Stimulated activated CD8-positive, alpha-beta memory T cell treated with anti-CD3 and anti-CD28 coated beads, Interleukin-7, amount 100 ng/mL, for 1 hour (primary cell): ENCODE measurements at places on chromosomes 5 and 9.

- DNase-seq, result no peak
Measured at GRCh38 chr9:136808806-136809158, 1.0 kb downstream of the RABL6 start.

DNA sequence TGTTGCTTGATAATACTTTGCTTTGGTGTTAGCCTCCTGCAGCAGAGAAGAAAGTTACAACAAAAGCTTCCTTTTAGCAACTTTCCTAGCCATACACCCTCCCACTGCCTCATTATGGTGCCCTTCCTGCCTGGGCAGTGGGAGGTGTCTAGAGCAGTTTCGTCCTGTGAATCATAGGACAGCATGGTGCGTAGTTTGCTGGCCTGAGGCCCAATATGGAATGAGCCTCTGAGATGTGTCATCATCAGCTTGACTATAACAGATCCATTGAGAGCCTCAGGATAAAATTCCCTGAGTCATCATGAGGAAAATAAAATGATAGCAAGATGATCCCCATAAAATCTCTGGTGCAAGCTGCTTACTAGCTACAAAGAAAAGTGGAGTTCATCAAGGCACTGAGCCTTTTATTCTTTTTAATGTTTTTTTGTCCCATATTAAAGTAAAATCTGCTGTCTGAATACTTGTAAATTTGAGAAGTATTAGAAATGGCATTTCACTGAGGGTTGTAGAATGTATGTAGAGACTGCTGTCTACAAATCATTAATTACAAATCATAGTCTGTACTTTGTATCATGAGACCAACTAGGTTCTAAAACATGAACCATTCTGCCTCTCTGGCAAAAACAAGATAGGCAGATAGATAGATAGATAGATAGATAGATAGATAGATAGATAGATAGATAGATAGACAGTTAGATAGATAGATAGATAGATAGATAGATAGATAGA lies 303.0 kb upstream of the PDE4D start:
- no peak for DNase-seq

DNA sequence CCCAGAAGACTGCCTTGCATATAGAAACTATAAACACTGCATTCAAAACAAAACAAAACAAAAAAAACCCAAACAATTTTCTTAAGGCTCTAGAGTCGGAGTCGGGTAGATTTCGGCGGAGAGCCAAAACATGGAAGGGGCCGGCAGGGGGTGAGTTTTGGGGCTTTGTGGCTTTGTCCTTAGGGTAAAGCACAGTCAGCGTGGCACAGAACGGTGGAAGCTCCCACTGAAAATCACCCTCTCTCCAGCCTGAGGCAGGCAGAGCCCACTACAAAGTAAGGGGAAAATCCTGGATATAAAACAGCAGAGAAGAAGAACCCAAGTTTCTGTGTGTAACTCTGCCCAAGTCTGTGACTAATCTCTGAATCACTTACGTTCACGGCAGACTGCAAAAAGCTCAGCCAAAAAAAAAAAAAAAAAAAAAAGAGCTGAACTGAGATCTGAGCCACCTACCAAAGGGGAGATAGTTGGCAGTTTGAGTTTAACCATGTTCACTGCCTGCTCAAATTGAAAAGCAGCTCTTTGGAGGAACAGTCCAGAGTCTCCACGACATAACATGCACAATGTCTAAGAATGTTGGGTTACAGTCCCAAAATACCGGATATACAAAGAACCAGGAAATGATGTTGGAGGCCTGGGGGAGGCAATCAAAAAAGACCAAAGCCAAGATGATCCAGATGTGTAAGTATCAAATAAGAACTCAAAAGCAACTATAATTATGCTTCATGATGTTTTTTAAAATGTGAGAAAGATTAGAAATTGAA lies 26.6 kb upstream of the OR2K2 start:
- DNase-seq, result no peak

- DNase-seq, result no peak
Measured at GRCh38 chr5:135694012-135694411, 115.2 kb upstream of the CXCL14 start.

- no peak for DNase-seq
Measured at GRCh38 chr5:17056141-17056631, 120.1 kb upstream of the MYO10 start.

DNA sequence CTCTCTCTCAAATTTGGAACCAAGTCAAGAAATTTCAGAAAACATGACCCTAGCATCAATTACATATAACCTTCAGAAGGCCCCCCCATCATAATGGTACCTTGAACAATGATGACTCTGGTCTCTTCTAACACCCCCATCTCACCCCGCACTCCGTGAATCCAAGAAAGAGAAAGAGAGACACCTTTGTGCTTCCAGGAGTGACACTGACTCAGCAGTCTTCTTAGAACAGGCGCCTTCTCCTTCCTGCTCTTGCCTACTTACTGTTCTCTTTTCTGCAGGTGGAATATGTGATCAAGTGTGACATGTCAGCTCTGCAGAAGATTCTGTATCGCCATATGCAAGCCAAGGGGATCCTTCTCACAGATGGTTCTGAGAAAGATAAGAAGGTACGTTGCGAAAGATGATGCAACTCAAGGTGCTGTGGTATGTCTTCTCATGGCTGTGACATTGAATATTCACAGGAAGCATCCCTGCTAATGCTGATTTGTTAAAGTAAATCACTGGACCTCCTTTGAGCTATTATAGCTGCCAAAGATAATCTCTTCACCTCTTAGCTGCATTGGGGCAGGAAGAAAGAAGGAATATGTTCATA lies 81.3 kb downstream of the SMARCA2 start:
- DNase-seq, result no peak

DNA sequence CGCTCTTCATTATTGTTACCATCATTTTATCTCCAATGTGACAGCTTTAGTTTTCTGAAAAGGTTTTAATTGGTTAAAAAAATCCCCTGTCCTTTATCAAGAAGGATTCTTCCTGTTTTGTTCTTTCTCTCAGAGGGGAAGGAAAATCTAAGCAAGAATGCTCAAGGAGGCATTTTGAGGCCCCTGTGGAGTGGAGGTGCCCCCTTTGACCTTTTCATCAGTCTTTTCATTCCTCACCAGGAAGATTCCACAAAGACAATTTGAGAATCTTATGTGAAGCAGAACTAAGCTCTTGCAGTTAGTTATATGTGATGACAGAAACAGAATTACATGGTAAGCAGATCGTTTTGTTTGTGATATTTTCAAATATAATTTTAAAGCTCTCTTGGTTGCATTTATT lies 489.6 kb downstream of the MAN2A1 start:
- no peak for DNase-seq

GRCh38 chr5:143168171-143168741 lies 235.2 kb downstream of the NR3C1 start:
- DNase-seq, result no peak

- DNase-seq, result no peak
Measured at GRCh38 chr9:132461971-132462370, 52.0 kb downstream of the CFAP77 start.

GRCh38 chr5:139985290-139985689 lies 57.8 kb downstream of the NRG2 start:
- no peak for DNase-seq

- no peak for DNase-seq
Measured at GRCh38 chr5:5542654-5543053, 120.2 kb downstream of the ICE1 start.

DNA sequence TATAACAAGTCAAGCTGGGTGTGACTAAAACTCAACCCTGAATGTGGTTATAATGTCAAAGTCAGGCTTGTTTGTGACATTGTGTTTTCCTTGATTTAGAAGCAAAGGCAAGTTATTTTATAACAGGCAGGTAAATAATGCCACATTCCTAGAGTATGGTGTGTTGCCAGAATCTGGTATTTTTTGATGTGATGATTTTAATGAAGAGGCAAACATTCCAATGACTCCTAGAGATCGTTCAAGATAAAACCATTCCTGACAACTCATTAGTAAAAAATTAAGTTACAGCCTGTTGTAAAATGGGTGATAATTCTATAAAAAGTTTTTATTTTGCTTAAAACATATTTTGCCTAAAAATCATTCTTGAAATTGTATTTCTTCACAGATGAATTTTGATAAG lies 60.0 kb downstream of the RAB14 start:
- no peak for DNase-seq

DNA sequence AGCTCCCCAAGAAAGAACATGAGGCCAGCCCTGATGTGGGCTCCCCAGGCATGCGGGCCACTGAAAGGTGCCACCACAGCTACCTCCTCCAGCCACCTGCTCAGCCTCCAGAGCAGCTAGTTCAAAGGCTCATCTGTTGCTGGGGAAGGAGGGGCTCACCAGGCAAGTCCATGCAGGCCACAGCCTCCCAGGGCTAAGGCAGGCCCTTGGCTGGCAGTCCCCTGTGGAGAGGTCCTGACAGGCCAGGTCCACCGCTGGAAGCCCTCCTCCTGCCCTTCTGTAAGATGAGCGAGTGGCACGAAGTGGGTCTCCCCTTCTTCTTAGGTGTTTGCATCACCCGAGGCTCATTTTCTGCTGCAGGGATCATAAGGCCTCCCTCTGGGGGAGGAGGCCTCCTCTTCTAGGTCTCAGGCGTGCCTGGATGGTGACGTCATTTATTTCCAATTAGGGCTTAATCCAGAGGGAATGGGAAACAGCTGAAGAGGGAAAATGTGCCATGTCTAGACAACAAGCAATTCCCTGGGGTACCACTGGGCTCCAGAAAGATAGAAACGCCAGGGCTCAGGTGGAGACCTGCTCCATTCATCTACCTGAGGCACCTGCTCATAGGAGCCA lies 91.6 kb downstream of the CFAP90 start:
- no peak for DNase-seq

DNA sequence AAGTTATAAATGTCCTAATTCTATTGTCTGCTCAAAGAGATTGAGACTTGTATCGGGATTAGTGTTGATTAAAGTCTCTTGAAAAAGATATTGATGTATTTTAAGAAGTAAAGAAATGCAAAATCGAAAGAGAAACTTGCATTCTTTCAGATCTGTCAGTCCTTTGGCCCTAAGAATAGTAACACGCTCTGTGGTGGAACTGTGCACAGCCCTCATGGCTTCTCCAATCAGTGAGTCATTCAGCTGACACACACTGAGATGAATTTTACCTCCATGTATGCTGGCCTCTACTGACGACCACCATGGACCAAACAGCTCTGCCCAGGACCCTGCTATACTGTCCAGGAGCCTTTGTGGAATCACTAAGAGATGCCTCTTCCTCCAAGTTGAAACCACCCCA lies 232.4 kb downstream of the ESM1 start:
- no peak for DNase-seq

DNA sequence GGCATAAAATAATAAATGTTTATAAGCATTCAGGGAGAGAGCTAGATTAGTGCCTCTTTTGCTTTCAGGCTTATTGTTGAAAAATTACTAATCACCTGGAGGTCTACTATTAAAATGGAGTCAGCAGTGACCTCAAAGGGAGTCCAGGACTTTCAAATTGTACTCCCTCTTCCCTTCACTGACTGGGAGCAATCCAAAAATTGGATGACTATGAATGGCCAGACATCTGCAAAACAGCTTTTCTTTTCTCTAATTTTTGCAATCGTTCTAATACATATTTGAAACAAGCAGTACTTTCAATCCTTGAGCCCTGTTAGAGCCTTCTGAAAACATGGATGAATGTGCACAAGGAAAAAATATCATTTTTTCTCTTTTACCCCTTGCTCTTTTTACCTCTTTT lies 461.8 kb downstream of the TMEM232 start:
- no peak for DNase-seq

GRCh38 chr5:6087576-6087975 lies 290.8 kb downstream of the MED10 start:
- DNase-seq, result no peak

DNA sequence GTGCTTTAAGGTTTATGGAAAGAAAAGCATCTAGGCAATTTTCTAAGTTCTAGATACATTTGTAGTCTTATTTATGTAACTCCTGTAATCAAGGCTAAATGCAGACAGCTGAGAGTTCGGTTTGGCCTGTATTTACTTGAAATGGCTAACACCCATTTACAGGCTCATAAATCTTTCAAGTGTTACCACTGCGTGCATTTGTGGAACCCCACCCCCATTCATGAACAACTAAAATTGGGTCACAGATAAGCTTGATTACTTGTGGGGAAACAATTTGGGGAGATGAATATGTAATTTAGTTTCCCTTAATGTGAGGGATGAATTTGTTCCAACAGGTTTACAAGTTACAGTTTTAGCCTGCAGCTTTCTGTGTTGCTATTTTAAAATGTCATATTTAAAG lies 360.6 kb downstream of the ARRDC3 start:
- no peak for DNase-seq

- no peak for DNase-seq
Measured at GRCh38 chr5:144236499-144236898, 65.8 kb downstream of the KCTD16 start.

DNA sequence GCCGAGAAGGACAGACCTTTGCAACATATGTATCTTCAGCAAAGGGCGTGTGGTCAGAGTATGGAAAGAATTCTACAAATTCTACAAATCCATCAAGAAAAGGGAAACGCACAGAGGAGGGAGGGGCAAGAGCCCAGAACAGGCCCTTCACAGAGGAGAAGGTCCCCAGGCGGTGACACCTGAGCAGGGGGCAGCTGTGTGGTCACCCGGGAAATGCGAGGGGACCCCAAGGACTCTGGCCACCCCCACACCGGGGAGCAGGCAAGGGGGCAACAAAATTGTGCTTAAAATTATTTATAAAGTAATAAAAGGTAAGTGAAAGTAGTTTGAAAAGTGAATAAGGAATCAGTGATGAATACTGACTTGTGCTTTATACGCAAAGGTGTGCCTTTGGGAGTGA lies 17.6 kb downstream of the NACC2 start:
- no peak for DNase-seq

DNA sequence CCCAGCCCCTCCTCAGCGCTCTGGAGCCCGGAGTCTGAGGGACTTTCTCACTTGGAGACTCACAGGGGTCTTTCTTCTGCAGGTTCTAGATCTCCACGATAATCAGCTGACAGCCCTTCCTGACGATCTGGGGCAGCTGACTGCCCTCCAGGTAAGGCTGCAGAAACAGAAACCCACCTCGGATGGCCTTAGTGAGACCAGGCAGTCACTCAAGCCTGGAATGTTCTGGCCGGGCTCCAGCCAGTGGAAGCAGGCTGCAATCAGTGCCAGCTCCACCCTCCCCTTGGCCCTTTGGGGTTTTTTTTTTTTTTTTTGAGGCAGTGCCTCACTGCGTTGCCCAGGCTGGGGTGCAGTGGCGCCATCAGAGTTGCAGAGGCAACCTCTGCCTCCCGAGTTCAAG lies 7.6 kb downstream of the LRSAM1 start:
- no peak for DNase-seq

- DNase-seq, result no peak
Measured at GRCh38 chr9:116860509-116861120, 173.5 kb downstream of the TRIM32 start.

- DNase-seq, result no peak
Measured at GRCh38 chr9:71669284-71669995, 98.9 kb downstream of the CEMIP2 start.

- no peak for DNase-seq
Measured at GRCh38 chr5:143448518-143448917, 45.0 kb upstream of the NR3C1 start.

GRCh38 chr5:9284781-9285307 lies 261.0 kb downstream of the SEMA5A start:
- no peak for DNase-seq

DNA sequence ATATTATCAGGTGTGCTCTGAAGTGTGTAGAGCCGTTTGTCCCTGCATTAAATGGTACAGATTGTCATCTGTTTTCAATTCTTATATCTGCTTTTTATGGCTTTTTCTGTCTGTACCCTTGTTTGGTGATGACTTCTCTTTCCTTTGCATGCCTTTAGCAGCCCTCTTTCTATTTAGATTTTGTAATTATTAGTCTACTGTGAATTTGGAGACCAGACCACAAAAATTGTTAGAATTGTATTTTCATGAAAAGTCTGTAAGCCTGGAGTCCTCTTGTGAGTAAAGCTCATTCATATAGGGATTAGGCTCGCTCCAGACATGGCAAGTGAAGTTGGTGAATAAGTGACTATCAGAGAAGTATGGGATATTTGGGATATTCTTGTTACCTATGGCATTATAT lies 41.7 kb downstream of the NFX1 start:
- DNase-seq, result no peak
